IPS DF 6.9 (cell line): ENCODE measurements at places on chromosomes 2 and 18.

GRCh38 chr18:76335859-76336640 is 159.0 kb downstream of the ZNF516 start:
- H3K4me3 ChIP-seq, result no peak overlapping the region
- H3K36me3 ChIP-seq, result no peaks in the 10 kb centered on the region; the same call in 1 of the 2 replicates
- no peak overlapping the region for H3K27ac ChIP-seq

DNA sequence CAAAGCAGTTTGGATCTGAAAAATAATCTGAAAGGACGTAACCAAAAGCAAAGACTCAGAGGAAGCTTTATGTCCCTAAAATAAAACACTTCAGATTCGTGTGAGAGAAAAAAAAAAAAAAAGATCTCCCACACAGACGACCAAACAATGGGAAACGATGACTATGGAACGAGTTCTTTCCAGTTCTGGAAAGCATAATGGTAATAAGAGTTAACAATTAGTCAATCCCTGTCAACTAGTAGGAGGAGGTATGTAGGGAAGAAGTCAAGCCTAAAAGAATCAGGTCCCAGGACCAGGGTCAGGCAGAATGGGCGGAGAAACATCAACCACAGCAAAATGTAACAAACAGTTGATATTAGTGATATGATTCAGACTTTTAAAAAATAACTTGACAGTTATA is 170.3 kb upstream of the SETBP1 start:
- H3K27ac ChIP-seq, result no peak overlapping the region
- H3K36me3 ChIP-seq, result no peaks in the 10 kb centered on the region
- no peak overlapping the region for H3K4me3 ChIP-seq
- H3K4me1 ChIP-seq, result no peaks in the 10 kb centered on the region
- no peak for DNase-seq
- H3K27me3 ChIP-seq, result no peaks in the 10 kb centered on the region

- DNase-seq, result no peak
- no peaks in the 10 kb centered on the region for H3K4me1 ChIP-seq
- H3K27ac ChIP-seq, result no peak overlapping the region
- H3K27me3 ChIP-seq, result no peaks in the 10 kb centered on the region
- H3K4me3 ChIP-seq, result no peak overlapping the region
Measured at GRCh38 chr2:6881046-6881445, 3.5 kb downstream of the RSAD2 start.

DNA sequence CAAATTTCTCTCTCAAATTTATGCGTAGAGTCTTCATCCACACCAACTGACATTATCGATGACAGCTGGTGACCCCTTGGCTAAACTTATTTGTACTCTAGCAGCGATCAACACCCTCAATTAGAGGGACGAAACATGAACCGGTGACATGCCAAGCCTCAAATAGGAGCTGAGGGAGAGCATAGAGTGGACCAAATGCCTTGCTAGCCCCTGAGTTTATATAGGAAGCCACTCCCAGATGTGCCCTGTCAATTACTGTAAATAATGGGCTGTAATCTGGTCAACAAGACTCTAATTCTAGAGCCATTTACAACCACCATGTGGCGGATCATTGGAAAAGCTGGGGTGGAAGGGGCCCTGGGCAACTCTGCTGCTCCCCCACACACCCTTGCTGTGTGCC is 47.6 kb upstream of the FHL2 start:
- no peaks in the 10 kb centered on the region for H3K36me3 ChIP-seq
- no peak for DNase-seq
- H3K4me1 ChIP-seq, result peaks cover 2% of the 10 kb centered on the region; the same call in 1 of the 2 replicates
- H3K27ac ChIP-seq, result no peak overlapping the region
